Kidney epithelial cell (primary cell): ENCODE measurements at places on chromosomes 1 and 21. TPM values are rescaled to one million over a fixed set of nuclear protein-coding genes. Genes with fewer than 3 reads are reported as not detected.

Gene LCE3E
- not detected in 2 replicates for total RNA-seq

Gene TMCC2
- 12.7 and 15.7 TPM in 2 replicates for total RNA-seq

Gene DNM3
- total RNA-seq: 1.6 and 2.7 TPM in 2 replicates

Gene DEPDC1
- 8.9 and 10.7 TPM in 2 replicates for total RNA-seq

Gene NPPA
- not detected in 2 replicates for total RNA-seq

Gene LGR6
- 0.08 and 0.68 TPM in 2 replicates for total RNA-seq

Gene SHE
- under 0.01 TPM in 1 of 2 replicates, not detected in the other for total RNA-seq

Gene AKNAD1
- 1.8 TPM in 1 of 2 replicates, not detected in the other for total RNA-seq

Gene CRYBG2
- 2.7 and 18.6 TPM in 2 replicates for total RNA-seq

Gene RGS1
- 0.41 TPM in 1 of 2 replicates, not detected in the other for total RNA-seq

Gene SLFNL1
- total RNA-seq: 0.41 TPM in 1 of 2 replicates, not detected in the other

Gene C1orf105
- total RNA-seq: not detected in 2 replicates

Gene SMPDL3B
- total RNA-seq: 20.1 and 23.3 TPM in 2 replicates

Gene FCMR
- total RNA-seq: 0.71 TPM in 1 of 2 replicates, not detected in the other

Gene CCDC17
- 0.33 and 1.3 TPM in 2 replicates for total RNA-seq

Gene RUNX3
- total RNA-seq: 0.38 and 0.82 TPM in 2 replicates

Gene AADACL4
- not detected in 2 replicates for total RNA-seq

Gene KRTAP19-3
- not detected in 2 replicates for total RNA-seq

Gene ADCY10
- not detected in 2 replicates for total RNA-seq

Gene PPP1R12B
- total RNA-seq: 6.6 and 6.8 TPM in 2 replicates

Gene SEC22B
- total RNA-seq: 24.8 and 29.4 TPM in 2 replicates

Gene PROK1
- total RNA-seq: not detected in 2 replicates

Gene ARID4B
- total RNA-seq: 20.0 and 20.3 TPM in 2 replicates

Gene UMODL1
- not detected in 2 replicates for total RNA-seq

Gene TRMT1L
- 16.8 and 20.3 TPM in 2 replicates for total RNA-seq

Gene C1QA
- 0.82 and 2.2 TPM in 2 replicates for total RNA-seq

Gene HPDL
- total RNA-seq: 0.58 and 3.1 TPM in 2 replicates

Gene PHTF1
- 22.5 and 33.1 TPM in 2 replicates for total RNA-seq

Gene FYB2
- not detected in 2 replicates for total RNA-seq

Gene SPRR1B
- total RNA-seq: 0.63 TPM in 1 of 2 replicates, not detected in the other

Gene ATP1A2
- total RNA-seq: 0.04 and 0.07 TPM in 2 replicates

Gene RBP7
- total RNA-seq: 11.1 and 14.8 TPM in 2 replicates

Gene PIK3CD
- 40.7 and 46.4 TPM in 2 replicates for total RNA-seq

Gene LCK
- total RNA-seq: 6.2 and 10.3 TPM in 2 replicates

Gene MAP1LC3C
- total RNA-seq: 0.27 TPM in 1 of 2 replicates, not detected in the other

Gene RHBDL2
- not detected in 2 replicates for total RNA-seq

Gene ATAD3C
- 0.38 and 0.75 TPM in 2 replicates for total RNA-seq

Gene LENEP
- 1.6 TPM in 1 of 2 replicates, not detected in the other for total RNA-seq

Gene PGBD5
- total RNA-seq: 54.0 and 70.7 TPM in 2 replicates

Gene HHAT
- total RNA-seq: 12.9 and 15.0 TPM in 2 replicates

Gene GJA8
- not detected in 2 replicates for total RNA-seq

Gene LCE1C
- not detected in 2 replicates for total RNA-seq

Gene TEX38
- total RNA-seq: not detected in 2 replicates

Gene MYCL
- 6.5 and 8.2 TPM in 2 replicates for total RNA-seq

Gene OLIG2
- not detected in 2 replicates for total RNA-seq

Gene NBPF6
- not detected in 2 replicates for total RNA-seq

Gene OR14K1
- not detected in 2 replicates for total RNA-seq

Gene FAM177B
- not detected in 2 replicates for total RNA-seq

Gene HUNK
- 2.8 and 3.1 TPM in 2 replicates for total RNA-seq

Gene LAPTM5
- 2.6 and 3.1 TPM in 2 replicates for total RNA-seq

Gene PRELP
- total RNA-seq: under 0.01 TPM in 1 of 2 replicates, not detected in the other

Gene BACE2
- total RNA-seq: 81.0 and 82.8 TPM in 2 replicates

Gene GPR153
- total RNA-seq: 11.4 and 12.3 TPM in 2 replicates

Gene HYI
- 133 and 167 TPM in 2 replicates for total RNA-seq

Gene TSSK3
- not detected in 2 replicates for total RNA-seq

Gene RSPH1
- total RNA-seq: 0.29 and 1.6 TPM in 2 replicates
